Hair follicle dermal papilla cell (primary cell): ENCODE measurements at places on chromosomes 5 and 9. TPM values are rescaled to one million over a fixed set of nuclear protein-coding genes. Genes with fewer than 3 reads are reported as not detected.

CDH6 gene
- 1.5 and 2.1 TPM in 2 replicates for total RNA-seq

SPINK4 gene
- not detected in 2 replicates for total RNA-seq

GPX3 gene
- 9.4 and 31.2 TPM in 2 replicates for total RNA-seq

ADRB2 gene
- total RNA-seq = 1.7 and 2.8 TPM in 2 replicates

CKMT2 gene
- total RNA-seq = not detected in 2 replicates

EQTN gene
- total RNA-seq = 0.16 TPM in 1 of 2 replicates, not detected in the other

GARNL3 gene
- total RNA-seq = 2.9 and 7.3 TPM in 2 replicates

ZDHHC11B gene
- total RNA-seq = not detected in 2 replicates

CD274 gene
- total RNA-seq = 2.9 and 4.5 TPM in 2 replicates

SLC28A3 gene
- total RNA-seq = 0.49 TPM in 2 replicates

MXD3 gene
- 2.3 and 3.1 TPM in 2 replicates for total RNA-seq
